ENCODE measurements at places on chromosomes 3 and 15.

GRCh38 chr3:180646187-180646790, 33.0 kb downstream of the CCDC39 start:
- no peak for DNase-seq

DNA sequence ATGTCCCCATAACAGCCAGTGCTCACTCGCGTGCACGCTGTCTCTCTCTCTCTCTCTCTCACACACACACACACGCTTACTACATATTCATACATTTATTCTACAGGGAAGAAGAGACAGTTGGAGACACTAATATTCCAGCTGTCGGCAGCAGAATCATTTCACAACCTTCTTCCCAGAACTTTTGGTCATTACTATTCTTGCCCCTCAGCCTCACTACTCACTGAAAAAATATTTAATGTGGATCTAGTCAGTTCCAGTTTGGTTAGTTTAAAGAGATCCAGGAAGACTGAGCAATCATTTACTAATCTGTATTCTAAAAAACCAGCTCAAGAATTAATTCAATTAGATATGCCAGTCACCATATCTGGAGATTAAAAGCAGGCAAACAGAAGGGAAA, 394.9 kb downstream of the PTPRG start:
- DNase-seq, result no peak

DNA sequence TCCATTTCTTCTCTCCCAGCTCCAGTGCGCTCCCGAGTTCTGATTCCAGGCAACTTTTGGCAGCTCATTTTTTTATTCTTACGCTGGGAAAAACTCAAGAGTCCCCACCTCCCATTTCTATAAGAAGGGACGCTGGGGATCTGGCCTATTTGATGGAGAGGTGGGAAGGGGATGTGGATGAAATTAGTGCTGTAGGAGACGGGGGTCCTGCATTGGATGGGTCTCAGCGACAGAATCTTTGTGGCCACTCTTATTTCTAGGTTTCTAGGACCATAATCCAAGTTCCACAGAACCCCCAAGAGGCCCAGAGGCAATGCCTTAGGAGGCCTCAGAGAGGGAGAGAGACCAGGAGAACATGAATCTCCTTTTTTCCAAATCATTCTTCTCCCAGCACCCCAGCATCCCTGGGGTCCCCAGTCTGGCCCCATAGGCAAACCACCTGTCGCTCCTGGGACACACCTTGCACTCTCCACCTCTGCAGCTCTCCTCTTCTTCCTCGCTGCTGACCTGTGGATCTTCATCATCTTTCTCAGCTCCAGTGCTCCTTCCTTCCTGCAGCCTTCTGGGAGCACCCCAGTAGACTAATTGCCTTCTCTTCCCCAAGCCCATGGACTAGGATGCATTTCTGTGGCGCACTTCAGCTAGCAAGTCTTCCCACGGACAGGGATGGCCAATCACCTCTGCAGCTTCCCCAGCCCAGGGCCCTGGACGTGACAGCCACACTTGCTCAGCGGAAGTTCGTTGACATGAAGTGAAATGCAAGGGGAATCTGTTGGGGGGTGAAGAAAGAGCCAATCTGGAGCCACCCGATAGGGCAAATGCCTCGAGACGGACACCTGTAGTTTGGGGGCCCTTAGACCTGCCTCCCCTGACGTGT, 100.1 kb upstream of the ALDH1A3 start:
- no peak for DNase-seq

- DNase-seq, result no peak
Observed at GRCh38 chr3:187685948-187686347, 15.8 kb upstream of the SST start.

GRCh38 chr3:156463123-156463522, 91.8 kb downstream of the SSR3 start:
- DNase-seq, result no peak

DNA sequence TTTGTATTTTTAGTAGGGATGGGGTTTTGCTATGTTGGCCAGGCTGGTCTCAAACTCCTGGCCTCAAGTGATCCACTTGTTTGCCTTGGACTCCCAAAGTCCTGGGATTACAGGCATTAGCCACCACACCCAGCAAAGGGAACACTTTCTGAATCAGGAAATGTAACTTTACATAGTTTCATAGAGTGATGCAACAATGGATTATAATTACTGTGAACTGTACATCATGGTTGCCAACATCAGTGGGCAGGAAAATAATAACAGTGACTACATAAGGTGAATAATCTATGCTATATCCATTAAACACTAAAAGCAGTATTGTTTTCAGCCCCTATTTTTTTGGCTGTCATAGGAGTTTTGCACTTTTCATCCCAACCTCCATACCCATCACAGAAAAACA, 5.0 kb upstream of the KPNA1 start:
- DNase-seq, result no peak

DNA sequence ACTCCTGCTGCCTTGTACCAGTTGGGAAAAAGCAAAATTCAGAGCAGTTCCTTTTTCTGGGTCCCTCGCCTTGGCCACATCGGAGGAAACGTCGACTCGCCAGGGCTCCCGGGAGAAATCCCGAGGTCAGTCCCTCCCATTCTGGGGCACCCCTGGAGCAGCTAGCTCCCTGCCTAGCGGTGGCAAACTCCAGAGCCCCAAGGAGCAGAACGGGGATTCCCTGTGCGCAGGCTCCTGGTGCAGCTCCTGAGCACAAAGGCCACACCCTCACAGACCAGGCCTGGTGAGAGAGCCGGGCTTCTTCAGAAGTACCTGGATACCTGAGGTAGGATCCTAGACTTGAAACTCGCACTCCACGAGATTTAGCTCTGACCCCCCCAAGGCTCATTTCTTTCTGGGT, 2.6 kb downstream of the LRRC3B start:
- DNase-seq, result no peak

DNA sequence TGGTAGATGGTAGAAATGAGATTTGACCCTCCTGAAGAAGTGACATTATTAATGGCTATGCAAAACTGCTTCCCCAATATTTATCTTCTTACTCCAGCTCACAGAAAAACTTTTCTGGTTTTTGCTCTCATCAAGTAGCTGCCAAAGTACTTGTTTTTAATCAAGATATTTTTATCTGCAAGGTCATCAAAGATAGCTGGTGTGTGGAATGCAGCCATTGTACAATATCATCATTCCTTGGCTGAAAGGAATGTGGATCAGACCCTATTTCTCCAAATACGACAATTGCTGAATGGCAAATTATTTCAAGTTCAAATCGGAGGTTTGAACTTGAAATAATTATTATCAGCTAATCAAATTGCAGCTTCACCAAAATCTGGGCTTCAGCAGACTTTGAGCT, 126.9 kb upstream of the SLC7A14 start:
- no peak for DNase-seq

DNA sequence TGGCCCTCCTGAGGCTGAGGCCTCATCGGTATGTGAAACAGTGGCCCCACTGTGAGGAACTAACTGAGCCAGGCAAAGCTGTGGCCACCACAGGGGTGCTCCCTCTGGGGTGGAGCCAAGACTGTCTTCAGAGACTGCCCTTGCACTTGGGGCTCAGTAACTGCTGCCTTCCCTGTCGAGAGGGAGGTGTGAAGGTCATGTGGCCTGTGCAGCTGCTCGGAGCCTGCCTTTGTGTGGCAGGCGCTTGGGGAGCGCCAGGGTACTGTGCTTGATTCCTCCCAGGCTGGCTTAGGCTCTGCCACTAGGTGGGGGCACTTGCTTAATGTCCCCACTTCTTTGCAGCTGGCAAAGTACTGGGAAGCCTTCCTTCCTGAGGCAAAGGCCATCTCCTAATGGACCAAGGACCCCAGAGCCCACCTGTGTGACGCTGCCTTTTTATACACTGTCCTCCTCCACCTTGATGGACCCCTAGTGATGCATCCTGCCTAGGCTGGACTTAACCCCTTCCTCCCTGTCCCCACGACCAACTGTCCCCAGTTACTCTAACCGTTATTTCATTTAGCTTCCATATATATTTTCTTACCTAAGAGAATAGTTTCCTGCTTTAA, 14.2 kb upstream of the SNX22 start:
- no peak for DNase-seq

DNA sequence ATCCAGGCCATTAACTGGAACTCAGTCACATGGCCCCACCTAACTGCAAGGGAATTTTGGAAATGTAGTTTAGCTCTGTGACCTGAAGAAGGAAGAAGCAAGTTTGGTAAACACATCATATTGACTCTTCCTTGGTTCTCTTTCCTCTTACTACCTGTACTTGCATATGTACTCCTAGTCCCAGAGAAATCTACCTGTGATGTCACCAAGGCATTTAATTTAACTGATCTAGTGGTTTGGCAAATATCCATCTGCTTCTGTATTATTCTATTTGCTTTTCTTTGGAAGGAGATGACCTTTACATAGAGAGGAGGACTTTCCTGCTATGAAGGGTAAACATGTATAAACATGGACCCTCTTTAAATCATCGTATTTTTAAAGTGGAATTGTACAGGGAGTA, 150.8 kb downstream of the TMEM108 start:
- no peak for DNase-seq

DNA sequence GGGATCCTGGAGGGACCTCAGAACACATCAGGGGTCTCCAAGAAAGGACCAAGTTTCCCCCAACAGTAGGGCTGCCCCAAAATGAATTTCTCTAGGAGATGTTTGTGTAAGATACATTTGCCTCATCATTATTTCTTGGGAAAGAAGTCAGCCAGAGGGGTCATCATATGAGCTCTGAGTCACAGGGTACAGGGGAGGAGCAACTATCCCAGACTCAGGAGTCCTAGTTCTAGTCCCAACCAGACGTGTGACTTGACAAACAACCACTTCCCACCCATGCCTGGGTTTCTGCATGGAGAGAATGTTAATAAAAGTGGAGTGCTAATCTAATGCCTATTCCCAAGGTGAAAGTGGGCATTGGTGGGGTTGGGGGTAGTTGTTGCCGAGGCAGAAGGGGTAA, 144.1 kb downstream of the ALDH1A2 start:
- DNase-seq, result no peak

DNA sequence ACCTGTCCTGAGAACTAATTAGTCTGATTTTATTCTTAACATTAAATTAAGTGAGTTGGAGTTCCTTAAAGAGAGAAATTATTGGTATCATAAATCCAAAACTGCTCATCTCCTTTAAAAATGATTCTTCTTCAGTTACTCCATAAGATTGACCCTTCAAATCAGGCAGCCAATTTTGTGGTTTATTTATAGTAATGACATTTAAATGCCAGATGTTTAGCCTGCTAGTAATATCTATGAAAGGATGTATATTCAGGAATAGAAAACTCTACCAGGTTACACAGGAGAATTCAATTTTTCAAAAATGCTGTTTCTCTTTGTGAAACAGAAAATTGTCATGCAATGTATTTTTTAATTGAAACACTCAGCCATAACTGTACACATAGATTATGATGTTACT, 457.8 kb upstream of the ROBO2 start:
- no peak for DNase-seq

DNA sequence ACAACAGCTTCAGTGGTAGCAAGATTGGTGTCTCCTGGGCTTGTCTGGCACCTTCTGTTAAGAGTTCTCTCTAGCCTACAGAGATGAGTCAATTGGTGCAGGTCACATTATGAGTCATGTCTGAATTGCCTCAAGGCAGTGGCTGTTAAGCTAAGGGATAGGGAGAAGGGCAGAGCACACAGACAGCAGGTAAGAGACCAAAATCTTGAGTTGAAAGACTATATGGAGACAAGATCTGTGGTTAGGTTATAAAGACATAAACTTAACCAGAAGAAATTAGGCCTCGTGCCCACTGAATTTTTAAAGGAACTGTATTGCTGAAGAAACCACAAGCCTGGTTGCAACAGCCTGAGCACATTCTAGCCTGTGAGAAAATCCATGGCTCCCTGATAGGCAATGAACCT, 19.2 kb upstream of the KPNA1 start:
- peak; percentile 81 for DNase-seq

GRCh38 chr15:61820951-61821350, 239.3 kb downstream of the VPS13C start:
- no peak for DNase-seq

GRCh38 chr15:80568298-80568697, 126.8 kb upstream of the ABHD17C start:
- no peak for DNase-seq

- DNase-seq, result peak; percentile 80
Observed at GRCh38 chr15:53197426-53197839, 407.3 kb upstream of the ONECUT1 start.

DNA sequence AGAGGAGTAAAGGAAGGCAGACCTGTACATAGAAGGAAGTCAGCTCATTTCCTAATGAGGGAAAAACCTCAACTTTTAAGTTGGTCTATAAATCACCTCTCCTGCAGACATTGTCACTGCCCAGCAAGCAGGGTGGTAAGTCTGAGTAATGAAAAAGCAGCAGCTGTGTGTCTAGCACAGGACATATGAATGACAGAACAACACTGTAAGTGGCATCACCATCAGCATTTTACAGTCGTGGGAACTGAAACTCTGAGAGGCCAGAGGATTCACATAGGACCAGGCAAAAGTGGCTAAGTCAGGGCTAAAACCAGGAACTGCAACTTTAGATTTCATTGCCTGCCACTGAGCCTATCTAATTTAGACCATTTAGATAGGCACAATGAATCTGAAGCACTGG, 235.6 kb downstream of the CLSTN2 start:
- no peak for DNase-seq

GRCh38 chr15:93683651-93684050, 547.7 kb upstream of the MCTP2 start:
- no peak for DNase-seq

GRCh38 chr3:105828703-105829102, 40.1 kb downstream of the CBLB start:
- DNase-seq, result no peak

DNA sequence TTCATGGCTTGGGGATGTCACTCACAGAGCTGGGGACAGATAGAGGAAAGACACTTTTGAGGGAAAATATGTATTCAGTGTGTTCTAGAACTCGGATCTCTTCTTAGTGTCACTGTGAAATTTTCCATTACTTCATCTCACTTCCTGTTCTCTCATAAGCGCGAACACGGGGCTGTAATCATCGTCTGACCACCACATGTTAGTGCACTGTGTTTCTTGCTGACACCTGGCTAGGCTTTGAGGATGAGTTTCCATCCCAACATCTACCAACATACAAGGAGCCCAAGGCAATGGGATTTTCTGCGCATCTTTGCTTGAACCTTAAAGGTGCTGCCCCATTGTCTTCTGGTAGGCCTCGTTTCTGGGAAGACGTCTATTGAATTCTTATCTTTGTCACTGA, 84.0 kb downstream of the LIPC start:
- DNase-seq, result no peak

DNA sequence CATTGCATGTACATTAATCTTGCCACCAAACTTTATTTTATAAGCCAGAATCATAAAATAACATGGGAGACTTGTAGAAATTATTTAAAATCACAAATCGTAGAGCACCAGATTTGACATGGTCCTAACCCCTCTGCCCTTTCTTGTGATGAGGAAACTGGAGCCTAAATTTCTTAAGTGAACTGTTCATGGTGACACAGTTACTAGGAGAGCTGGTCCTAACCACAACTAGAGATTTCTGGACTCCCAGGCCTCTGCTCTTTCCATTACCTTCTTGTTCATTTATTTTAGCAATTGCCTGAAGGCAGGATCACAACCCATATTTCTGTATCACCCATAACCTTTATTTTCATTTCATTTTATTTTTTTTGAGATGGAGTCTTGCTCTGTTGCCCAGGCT, 352.5 kb downstream of the LPP start:
- DNase-seq, result no peak

Measured in LoVo (cell line).